ENCODE measurements at places on chromosomes 1 and 21.

- no peak for DNase-seq
Observed at GRCh38 chr1:96553811-96554210, 167.8 kb upstream of the PTBP2 start.

GRCh38 chr1:52636721-52637695, 4.0 kb downstream of the SHISAL2A start:
- peak; percentile 46 for DNase-seq

GRCh38 chr1:218351391-218352074, 6.4 kb downstream of the TGFB2 start:
- DNase-seq: peak; percentile 15

DNA sequence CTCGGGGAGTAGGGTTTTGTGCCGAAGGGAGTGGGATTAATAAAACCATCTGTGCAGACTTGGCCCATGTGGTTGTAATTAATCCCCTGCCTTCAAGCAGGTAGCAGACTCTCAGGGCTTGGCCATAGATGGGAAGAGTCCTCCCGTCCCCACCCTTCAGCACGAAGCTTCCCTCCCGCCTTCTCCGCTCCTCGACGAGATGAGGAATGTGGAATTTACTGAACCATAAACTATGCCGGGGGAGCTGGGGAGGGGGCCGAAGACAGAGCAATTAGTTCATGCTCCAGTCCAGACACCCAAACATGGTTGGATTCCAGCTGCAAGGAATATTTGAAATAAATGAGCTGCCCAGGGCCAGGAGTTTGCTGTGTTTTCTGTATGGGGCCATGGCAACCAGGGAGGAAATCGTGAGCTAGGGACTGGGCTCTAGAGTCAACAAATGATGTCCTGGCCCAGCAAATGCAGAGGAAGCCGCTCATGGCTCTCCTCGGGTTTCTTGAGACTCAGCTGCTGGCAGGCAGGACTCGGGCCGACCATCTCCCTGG, 78.8 kb downstream of the SPSB1 start:
- no peak for DNase-seq

DNA sequence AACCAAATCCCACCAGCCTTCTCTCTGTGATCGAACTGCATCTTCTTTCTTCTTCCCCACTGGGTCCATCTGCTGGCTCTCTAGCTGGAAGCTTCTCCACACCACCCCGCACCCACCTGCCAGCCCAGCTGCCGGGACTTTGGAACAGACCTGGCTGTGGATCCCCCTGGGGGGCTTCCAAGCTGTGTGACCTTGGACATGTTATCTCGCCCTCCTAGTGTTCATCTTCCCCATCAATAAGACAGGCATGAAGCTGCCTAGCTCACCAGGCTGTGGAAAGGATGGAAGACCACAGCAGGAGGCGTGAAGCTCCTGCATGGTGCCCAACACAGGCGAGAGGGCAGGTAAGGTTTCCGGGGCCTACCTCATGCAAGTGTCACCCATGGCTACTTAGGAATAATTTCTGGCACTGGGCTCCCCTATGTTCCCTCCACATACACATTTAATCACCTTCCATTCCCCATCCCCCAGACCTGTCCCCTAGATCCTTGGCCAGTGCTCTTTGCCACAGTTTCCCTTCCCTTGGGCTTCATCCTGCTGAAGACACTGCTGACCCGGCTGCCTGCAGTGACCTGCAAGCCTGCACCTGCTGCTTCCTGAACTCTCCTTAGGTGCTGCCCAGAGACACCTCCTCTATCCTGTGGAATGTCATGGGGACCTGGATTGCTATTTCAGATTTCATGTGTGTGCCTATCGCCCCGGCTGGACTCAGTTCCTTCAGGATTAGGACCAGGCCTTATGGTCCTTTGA, 13.2 kb upstream of the C2CD2 start:
- no peak for DNase-seq

- DNase-seq: no peak
Observed at GRCh38 chr1:199859491-199859933, 168.0 kb upstream of the NR5A2 start.

DNA sequence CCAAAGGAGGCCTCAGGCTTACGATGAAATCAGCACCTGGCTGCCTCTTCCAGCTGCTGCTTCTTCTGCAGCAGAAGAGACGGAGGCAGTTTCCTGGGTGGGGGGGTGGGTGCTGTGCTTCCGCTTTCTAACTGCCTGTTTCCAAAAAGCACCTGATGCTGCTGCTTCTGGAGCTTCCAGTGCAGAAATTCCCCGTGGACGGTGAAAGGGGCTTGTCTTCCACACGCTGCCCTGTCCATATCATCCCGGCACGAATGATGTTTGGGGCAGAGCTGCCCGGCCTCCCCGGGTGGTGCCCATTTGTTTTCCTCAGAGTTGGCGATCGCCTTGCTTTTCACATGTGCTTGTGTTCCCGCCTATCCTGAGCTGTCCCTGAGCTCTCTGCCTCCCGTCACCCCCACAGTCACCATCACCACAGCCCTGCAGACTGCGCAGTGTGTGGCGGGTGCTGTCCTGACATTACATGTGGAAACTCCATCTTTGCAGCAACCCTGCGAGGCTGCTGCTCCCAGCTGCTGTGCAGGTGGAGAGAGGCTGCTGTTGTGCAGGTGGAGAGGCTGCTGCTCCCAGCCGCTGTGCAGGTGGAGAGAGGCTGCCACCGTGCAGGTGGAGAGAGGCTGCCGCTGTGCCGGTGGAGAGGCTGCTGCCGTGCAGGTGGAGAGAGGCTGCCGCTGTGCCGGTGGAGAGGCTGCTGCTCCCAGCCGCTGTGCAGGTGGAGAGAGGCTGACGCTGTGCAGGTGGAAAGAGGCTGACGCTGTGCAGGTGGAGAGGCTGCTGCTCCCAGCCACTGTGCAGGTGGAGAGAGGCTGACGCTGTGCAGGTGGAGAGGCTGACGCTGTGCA, 1.8 kb downstream of the TTLL10 start:
- no peak for DNase-seq

DNA sequence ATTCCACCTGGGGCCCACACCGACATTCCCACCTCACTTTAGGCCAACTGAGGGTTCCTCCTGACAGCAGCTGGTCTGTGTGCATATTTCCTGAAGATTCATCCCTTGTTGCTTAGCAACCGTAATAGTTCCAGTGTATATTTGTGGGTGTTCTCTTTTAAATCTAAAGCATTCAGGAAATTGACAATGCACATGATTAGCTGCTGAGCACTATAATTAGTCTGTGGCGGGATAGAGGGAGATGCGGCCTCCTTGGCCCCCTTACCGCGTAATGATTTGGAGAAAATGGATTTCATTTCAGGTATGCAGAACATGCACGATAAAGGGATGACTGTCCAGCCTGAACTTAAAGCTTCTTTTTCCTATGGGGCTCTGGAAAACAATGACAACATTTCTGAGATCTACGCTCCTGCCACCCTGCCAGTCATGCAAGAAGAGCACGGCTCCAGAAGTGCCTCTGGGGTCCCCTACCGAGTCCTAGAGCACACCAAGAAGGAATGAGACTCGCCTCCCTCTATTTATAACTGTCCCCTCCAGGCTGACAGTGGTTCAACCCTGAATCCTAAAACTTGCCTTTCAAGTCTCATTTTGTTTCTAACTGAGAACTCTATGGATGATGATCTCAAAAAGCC, 33.8 kb upstream of the RCAN3 start:
- no peak for DNase-seq

- no peak for DNase-seq
Observed at GRCh38 chr1:219506473-219506899, 106.4 kb downstream of the ZC3H11B start.

DNA sequence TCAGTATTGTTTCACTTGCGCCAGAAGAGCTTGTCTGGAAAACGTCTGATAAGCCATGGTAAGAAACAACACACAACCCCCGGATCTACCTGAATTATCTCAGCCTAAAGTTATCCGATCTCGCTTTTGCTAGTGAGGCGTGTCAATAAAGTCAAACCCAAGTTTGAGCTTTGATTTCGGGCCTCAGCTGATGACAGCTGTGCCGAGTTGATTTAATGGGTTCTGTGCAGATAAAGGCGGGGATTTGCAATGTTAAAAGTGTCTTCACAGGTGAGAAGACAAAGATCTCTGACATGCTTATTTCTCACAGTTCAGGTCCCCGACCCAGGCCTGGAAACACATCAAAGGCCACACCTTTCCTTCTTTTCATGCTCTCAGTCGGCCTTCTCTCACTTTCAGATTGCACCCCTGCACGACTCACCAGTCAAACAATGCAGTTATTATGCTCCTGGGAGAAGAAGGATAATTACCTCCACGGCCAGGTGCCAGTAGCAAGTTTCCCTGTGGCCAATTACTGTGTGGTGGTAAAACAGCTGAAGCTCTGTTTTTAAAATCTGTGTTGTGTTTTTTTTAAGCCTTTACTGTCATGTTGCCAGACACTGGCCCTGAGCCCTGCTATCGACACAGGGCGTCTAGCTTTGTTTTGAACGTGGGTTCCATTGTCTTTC, 245.3 kb upstream of the RUNX1 start:
- no peak for DNase-seq

DNA sequence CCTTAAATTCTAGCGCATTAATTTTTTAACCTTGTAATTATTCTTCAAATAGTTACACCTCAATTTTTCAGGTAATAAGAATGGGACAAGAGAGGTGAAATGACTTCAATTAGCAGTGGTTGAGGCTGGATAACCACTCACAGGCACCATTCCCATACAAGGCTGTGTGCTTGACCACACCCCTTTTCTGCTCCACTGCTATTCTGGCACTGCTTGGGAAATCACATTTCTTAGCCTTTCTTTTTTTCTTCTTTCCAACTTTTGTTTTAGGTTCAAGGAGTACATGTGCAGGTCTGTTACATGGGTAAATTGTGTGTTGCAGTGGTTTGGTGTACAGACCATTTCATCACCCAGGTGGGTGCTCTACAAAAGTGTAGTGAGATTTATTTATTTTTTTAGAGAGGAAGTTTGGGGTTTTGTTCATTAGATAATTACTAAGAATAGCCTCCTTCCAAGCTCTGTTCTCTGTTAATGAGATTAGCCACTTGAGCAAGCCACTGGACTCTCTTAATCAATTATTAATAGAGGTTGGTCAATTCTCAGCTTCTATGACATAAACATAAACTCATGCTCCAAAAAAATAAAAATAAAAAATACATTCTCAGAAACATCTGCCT, 14.4 kb downstream of the ILDR2 start:
- DNase-seq: no peak

GRCh38 chr1:101145449-101145820, 91.4 kb upstream of the S1PR1 start:
- no peak for DNase-seq

DNA sequence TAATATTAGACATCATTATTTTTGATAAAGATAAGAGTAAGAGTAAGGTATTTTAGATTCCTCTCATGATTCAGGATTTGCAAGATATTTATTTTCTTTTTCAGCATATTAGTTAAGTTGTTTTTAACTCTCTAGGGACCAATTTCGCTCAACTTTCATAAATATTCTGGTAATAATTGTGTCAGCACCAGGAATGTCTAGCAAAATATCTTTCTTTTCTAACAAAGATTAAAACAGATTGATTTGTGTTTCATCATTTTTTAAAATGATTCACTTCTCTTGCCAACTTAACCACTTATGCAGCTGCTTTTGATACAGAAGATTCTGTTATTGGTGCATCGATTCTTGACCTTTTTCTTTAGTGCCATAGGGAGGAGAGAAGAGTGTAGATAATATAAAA, 172.8 kb upstream of the PTGFR start:
- no peak for DNase-seq

DNA sequence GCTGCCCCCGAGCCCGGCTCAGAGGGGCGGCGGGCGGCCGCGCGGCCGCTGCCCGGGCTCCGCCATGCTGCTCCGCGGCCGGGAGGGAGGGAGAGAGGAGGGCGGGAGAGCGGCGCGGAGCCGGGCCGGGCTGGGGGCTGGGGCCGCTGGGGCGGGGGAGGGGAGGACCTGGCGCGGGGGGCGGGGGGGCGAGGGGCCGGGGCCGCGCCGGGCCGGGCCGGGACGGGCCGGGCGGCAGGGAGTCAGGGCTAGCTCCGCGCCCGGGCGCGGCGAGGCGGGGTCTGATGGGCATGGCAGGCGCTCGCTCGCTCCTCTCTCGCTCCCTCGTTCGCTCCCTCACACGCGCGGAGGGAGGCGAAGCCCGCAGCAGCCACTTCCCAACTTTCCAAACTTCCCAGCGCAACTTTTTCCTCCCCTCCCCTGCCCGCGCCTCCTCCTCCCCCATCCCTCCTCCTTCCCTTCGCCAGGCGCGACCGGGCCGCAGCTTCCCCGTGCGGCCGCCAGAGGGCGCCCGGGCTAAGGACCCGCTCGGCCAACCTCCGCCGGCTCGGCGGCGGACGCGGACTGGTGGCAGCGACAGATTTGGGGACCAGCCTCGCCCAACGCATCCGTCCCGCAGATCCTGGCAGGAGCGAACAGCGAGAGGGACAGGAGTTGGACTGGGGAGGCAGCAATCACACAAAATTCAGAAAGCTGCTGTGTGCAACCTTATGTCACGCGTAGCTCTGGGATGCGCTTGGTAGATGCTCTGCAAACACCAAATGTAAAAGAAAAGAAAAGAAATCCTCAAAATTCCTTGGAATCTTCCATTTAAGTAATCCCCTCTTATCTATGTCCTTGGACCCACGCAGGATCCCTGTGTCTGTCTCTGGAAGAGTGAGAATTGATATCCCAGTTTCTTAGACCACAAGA, at the start of gene TRABD2B:
TSS of gene TRABD2B (minus strand) at position 97 of the 912 bp plus-strand sequence.
- peak; percentile 42 for DNase-seq

GRCh38 chr1:167483790-167484189, 34.5 kb downstream of the CD247 start:
- DNase-seq: no peak

DNA sequence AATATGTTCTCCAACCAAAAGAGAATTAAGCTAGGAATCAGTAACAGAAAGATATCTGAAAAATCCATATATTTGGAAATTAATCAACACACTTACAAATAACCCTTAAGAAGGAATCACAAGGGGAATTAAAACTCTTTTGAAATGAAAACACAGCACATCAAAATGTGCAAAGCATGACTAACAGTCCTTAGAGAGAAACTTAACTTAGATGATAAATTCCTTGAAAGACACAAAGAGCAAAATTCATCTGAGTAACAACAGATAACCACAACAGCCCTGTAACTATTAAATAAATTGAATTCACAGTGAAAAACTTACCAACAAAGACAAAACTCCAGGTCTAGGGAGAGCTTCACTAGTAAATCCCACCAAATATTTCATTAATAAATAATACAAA, 283.8 kb downstream of the SDCCAG8 start:
- DNase-seq: no peak

- no peak for DNase-seq
Observed at GRCh38 chr1:33312413-33312749, 8.5 kb downstream of the A3GALT2 start.

- no peak for DNase-seq
Observed at GRCh38 chr1:234710381-234710780, 100.4 kb upstream of the IRF2BP2 start.

- DNase-seq: no peak
Observed at GRCh38 chr21:34927992-34928391, 121.1 kb downstream of the RUNX1 start.
